ENCODE measurements at places on chromosomes 7 and 10. TPM values are rescaled to one million over a fixed set of nuclear protein-coding genes. Genes with fewer than 3 reads are reported as not detected.

The PRKAR2B gene
- total RNA-seq: 1.1 TPM

DNA sequence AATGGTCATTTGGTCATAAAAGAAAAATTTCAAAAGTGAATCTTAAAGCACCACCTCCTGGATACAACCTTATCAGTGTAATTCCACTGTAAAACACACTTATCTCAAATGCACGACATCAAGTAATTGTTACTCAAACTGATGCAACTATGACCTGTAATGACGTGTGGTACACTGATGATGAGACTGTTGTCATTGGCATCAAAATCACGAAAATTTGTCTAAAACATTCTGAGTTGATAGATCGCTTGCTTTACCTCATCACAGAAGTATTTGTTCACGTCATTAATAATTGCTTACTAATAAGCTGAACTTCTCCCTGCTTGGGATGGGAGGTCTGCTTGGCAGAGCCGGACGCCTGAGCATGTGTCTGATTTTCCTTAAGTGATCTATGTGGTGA lies 221.8 kb upstream of the KLF6 start:
- DNase-seq: no peak

DNA sequence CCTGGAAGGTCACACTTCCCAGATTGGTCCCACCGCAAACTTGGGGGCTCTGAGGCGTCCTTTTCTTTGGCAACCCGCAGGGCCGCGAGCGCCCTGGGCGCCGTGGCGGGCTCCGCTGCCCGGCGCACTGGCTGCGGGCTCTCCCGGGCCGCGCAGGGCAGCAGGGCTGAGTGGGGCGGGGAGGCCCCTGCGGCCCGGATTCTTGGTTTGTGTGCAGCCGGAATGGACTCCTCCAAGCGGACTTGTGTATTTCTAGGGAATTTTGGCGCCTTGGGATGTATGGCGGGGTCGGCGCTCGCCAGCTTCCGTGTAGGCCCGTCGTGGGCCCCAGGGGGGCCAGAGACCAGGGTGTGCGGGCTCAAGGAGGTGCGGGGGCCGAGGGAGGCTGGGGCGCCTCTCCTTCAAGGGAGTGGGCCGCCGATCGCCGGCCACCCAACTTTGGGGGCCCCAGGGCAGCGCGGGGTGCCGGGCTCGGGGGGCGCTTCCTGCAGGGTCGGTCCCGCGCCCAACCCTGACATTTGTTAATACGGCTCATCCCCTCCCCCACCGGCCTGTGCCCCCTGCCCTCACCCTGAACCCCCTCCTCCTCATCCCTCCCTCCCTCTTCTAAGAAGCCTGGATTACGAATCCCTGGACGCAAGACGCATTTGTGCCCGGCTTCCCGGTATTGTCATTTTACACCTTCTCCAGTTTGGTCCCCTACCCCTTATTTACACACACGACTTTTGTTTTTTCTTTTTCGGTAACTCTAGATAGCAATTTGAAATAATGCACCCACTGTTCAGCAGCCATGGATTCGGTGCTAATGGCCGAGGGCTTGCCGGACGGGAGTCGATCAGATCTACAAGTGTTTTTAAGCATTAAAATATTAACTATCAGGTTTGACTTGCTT lies 2.5 kb downstream of the TCF7L2 start:
- peak; percentile 16 for DNase-seq

The ZNF777 gene
- total RNA-seq: 19.5 TPM

DNA sequence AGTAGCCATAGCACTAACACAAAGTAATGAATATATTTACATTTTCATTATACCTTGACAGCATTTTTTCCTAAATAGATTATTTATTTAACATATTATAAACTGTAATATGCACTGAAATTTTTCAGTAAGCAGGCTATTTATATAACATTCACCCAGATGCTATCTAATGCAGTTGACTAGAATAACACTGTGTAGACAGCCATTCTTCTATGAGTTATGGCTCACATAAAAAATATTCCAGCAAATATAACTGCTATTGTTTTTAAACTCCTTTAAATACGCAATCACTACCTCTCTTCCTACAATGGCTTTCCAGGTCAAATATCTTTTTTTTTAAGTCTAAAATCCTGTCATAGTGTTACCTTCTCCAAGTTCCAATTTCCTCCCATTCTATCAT lies 21.6 kb downstream of the TPK1 start:
- DNase-seq: no peak

DNA sequence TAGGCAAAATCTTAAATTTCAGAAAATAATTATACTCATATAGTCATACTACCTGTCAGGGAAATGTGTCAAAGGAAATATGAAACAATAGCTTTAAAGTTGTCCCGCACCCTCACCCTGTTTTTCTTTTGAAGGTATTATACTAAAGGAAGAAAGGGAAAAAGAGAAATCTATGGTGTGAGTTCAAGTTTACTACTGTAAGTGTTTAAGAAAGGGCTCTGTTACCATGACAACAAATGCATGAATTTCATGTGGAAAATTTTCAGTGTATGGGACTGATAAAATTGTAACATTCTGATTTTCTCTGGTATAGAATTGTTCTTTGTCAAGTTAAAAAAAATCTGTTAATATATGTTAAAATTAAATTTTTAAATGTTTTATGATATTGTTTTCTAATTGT lies 229.8 kb downstream of the ADK start:
- no peak for DNase-seq

The RBAK gene
- 12.9 TPM for total RNA-seq

- DNase-seq: peak; percentile 78
These were observed 10.7 kb downstream of the ESYT2 start for GRCh38 chr7:158818325-158819213.

The GATA3 gene
- total RNA-seq: 50.2 TPM

The NEURL1 gene
- 2.5 TPM for total RNA-seq

GRCh38 chr7:70030745-70031144 lies 432.5 kb downstream of the AUTS2 start:
- no peak for DNase-seq

- DNase-seq: no peak
These were observed 2.2 kb downstream of the STRA8 start for GRCh38 chr7:135235841-135236240.

DNA sequence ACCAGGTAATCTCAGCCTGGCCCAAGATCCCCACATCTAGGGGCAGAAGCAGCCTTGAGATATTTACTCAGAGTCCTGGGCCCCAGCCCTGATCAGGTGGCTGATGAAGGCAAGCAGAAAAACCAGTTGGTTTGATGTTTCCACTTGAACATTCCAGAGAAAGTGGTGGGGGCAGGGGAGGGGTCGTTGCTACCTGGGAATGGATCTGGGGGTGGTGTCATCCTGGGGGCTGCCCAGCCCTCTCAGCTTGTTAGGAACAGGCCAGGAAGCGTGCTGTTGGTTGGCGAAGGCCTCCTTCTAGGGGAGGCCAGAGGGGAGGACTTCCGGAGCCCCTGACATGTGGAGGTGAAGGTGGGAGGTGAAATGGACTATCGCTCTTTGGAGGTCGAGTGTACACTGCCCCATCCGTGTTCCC lies 3.7 kb upstream of the ABHD11 start:
- DNase-seq: no peak

DNA sequence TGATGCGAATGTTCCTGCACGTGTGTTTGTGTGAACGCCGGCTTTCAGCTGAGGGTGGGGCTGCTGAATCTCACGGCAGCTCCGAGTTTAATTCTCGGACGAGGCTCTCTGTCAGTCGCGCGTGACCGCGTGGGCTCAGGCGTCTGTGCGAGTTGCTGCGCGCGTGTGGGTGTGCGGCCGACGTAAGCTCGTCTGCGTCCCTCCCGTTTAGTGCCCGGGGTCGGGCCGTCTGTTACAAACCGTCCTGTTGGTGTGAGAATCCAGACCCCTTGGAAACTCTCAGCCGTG lies 41.6 kb upstream of the CFAP46 start:
- DNase-seq: no peak

DNA sequence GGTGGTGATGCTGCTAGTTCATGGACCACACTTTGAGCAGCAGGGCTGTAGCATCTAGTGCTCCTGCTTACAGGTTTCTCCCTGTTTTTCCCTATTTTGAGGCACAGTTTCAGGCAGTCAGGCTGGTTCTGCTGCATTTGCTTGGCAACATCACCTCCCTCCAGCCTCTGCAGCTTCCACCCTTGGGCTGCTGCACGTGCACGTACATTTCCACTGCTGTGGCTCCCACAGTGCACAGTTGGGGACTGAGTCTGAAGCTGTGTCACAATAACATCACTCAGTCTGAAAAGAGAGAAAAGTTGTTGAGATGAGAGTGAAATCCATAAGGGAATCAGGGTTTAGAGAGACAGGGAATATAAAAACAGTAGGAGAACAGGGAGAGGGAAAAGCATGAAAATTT lies 230.7 kb upstream of the FZD1 start:
- no peak for DNase-seq

The STEAP2 gene
- total RNA-seq: not detected

GRCh38 chr7:151511946-151512345 lies 7.7 kb downstream of the RHEB start:
- DNase-seq: no peak
